ENCODE measurements at places on chromosomes 3 and 15. TPM values are rescaled to one million over a fixed set of nuclear protein-coding genes. Genes with fewer than 3 reads are reported as not detected.
A peak's percentile ranks its signal among the peaks of the same experiment; 100 is the strongest.

LYZL4 gene
- total RNA-seq = not detected

PLOD2 gene
- 46.1 TPM for total RNA-seq

WNT5A gene
- total RNA-seq = 42.4 TPM

CNTN4 gene
- total RNA-seq = 0.09 TPM

ZXDC gene
- 9.2 TPM for total RNA-seq

TRPC1 gene
- 26.1 TPM for total RNA-seq

SAMMSON gene
- not detected for total RNA-seq

FSTL1 gene
- 765 TPM for total RNA-seq

MCTP2 gene
- total RNA-seq = 3.9 TPM

MAP6D1 gene
- total RNA-seq = 6.0 TPM

LRRIQ4 gene
- 0.09 TPM for total RNA-seq

DNA sequence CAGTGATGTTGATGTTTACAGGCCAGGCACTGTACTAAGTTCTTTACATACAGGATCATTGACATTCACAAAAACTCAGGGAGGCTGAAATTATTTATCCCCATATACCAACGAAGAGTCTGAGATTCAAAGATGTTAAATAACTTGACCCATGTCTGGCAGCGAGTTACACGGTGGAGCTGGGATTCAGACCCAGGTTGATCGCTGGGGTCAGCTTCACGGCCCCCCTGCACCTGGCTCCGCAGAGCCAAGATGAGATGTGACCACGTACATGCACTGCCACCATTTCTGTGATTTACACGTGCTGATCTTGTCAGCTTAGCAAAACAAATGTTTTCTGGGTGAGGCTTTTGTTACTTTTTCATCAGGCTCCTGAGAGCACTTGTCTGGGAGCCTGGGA is 109.8 kb downstream of the EEFSEC start:
- DNase-seq = no peak

- DNase-seq = no peak
Observed at GRCh38 chr15:46461416-46461815, 826.6 kb downstream of the SQOR start.

DNA sequence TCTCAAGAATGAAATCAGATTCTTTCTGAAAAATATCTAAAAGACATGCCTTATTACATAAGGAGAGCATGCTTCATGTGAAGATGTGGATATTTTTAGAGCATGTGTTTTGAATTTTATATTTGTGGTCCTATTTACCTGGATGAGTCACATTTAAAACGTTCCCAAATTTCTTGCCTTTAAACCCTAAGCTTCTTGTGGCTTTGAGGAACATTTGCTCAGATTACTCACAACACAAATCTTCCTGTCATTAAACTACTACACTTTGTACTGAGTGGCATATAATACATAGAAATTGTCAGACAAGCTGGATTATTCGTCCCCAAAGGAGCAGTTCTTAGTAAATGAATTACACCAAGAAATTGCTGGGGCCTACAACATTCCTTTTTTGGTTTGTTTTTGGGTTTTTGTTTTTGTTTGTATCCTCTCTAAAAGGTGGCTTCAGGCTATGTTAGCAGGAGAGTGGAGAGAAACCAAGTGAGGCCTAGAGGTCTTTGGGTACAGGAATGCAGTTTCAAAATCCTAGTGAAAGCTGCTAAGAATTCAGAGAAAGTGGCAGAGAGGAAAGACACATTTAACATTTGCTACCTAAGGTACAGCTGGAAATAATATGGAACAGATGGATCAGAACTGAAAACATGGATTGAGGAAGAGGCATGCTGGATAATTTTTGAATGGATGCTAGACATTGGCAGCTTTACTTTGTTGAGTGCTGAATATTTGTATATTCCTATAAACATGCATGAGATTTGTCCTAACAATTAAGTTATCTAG is 128.1 kb downstream of the RPL22L1 start:
- no peak for DNase-seq

DNA sequence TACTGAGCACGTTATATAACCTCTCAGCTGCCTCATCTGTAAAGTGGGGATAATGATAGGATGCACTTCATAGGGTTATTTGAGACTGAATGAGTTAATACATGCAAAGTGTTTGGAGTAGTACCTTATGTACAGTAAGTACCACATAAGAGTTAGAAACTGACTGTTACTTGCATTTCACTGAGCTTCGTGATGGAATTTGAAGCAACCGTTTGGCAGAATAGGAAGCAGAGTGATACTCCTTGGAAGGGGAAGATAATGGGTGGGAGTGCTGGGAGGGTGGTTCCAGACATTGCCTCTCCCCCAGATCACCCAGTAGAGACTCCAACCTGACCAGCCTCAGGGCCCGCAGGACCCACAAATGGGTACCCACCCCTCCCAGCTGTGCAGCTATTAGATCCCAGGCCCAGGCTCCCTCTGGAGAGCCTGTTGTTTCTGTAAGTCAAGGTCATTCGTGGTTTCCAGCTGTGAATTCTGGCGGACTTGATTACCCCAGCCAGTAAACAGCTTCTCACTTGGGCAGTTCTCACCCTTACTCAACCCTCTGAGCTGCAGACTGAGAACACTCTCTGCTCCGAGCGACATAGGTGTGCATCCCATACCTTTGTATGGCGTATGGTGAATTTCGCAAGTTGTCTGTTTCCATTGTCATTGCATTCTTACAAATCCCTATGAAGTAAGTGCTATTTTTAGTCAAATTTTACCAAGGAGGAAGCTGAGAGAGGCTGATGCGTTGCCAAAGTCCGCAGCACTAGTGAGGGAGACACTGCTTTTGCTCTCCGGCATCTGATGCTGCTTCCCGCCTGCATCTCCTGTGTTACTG is 11.1 kb downstream of the ALPK3 start:
- DNase-seq = peak; percentile 28

DNA sequence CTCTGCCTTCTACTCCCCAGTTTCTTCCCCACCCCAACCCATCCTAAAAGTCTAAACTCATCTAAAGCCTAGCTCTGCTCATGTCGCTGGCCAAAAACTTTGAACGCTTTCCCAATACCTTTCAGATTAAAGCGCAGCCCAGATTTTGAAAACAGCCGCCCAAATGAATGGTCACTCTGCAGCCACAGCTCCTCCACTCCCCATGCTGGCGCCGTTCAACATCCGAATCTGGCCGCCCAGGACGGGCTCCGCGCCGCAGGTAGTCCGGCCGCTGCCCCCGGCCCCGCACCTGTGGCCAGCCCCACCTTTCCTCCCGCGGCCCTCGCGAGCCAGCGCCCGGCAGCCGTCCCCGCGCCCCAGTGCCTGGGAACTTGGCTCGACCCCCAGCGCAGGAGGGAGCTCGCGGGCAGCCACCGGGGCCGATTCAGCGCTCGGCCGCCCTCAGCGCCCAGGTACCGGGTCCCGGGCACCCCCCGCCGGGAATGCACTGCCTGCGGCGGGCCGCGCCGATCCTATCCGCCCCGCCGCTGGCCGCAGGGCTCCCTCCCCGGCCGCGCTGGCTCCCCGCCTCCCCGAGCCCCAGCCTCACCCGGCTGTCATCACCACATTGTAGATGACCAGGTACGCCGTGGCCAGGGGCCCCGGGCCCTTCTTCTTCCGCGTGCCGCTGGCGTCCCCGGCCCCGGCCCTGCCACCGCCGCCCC is 417 bp downstream of the HACD2 start:
- DNase-seq = peak; percentile 23

GRCh38 chr3:138686771-138687221 is 78.2 kb downstream of the FAIM start:
- peak; percentile 87 for DNase-seq

DNA sequence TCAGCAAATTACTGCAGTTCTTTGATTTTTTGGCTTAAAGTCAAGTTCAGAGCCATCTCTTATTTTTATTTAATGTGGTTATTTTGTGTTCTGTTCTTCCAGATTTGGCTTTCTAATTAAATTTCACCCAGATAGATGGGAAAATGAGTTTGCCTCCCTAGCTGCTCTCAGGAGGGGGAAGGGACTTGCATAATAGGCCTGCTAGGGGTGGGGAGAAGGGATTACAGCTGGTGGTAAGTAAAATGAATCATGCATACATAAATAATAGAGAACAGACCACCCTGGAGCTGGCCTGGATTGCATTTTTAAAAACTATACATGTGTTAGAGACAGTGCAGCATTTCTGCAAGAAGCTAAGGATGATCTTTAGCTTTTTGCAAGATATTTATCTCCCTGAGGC is 3.9 kb upstream of the PXYLP1 start:
- DNase-seq = peak; percentile 51

- DNase-seq = no peak
Observed at GRCh38 chr3:118213892-118214291, 820.8 kb downstream of the IGSF11 start.

GRCh38 chr3:51997935-51998596 is 2.4 kb upstream of the RPL29 start:
- no peak for DNase-seq

DNA sequence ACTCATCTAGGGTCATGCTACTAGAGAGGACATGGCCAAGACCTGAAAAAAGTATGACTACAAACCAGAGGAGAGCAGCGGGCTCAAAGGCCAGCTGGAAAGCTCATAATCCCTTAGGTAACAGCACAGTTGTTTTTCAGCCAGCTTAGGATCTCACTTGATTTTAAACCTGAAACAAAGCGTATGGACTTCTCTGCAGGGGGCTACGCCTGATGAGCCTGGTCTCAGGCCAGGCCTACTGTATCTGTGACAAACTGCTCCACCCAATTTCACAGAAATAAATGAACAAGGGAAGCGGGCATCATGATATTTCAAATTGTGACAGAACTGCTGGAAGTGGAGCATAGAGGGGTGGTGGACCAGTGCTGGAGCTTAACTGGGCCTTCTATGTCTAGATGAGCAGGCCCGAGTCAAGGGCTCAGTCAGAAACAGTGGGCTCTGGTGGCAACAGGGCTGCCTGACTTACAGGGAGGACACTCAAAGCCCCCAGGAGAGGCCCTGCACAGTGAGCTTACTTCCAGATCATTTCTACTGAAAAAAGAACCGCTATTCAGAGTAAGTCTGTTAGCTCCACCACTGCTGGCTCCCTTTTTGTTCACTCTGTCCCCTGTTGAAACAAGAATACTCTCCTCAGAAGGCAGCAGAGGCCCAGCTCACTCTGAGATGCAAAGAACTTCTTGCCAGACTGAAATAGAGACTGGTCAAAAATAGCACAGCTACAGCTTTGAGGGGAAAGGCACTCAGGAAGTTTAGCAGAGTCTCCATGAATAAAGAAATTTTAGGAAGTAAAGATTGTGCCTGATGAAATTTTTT is 47.0 kb downstream of the LRIG1 start:
- DNase-seq = no peak

DNA sequence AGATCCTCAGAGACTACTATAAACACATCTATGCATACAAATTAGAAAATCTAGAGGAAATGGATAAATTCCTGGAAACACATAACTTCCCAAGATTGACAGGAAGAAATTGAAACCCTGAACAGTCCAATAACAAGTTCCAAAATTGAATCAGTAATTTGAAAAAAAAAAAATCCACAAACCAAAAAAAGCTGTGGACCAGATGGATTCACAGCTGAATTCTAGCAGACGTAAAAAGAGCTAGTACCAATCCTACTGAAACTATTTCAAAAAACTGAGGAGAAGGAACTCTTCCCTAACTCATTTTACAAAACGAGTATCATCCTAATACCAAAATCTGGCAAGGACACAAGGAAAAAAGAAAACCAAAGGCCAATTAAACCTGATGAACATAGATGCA is 77.0 kb upstream of the FXR1 start:
- DNase-seq = no peak

DNA sequence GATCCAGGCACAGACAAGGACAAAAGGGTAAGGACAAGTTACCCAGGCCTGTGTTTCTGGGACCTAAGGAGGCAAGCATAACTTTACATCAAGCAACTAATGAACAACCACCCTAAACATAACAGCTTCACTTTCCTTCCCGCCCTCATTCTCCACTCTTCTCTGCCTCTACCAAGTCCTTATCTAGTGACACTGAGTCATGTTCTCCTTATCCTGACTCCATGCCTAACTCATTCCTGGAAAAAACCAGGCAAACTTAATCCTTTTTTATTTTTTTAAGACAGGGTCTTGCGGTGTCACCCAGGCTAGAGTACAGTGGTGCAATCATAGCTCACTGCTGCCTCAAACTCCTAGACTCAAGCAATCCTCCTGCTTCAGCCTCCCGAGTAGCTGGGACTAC is 44.5 kb downstream of the TMEM44 start:
- peak; percentile 94 for DNase-seq

DNA sequence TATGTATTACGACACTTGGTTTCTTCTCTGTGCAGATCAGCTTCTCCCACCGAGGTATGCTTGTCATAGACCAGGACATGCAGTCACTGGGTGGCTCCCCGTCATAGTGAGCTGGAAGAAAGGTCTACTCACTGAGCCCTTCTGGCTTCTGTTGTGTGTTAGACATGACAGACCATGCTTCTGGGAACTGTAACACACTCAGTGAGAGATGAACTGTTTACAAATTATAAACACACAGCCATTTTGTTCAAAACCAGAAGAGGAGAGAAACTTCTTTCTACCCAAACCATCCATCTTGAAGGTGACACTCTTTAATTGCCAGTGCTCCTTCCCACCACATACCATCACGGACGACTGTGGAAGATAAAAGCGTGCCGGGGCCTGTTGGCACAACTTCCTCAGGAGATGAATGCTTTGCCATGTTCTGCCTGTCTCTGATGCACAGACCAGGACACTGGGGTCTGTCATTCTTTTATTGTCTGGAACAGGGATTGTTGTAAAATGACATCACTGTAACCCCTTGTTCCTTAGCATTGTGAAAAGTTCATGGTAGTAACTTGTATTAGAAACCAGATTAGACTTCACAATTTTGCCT is 214.3 kb downstream of the MCTP2 start:
- DNase-seq = no peak

DNA sequence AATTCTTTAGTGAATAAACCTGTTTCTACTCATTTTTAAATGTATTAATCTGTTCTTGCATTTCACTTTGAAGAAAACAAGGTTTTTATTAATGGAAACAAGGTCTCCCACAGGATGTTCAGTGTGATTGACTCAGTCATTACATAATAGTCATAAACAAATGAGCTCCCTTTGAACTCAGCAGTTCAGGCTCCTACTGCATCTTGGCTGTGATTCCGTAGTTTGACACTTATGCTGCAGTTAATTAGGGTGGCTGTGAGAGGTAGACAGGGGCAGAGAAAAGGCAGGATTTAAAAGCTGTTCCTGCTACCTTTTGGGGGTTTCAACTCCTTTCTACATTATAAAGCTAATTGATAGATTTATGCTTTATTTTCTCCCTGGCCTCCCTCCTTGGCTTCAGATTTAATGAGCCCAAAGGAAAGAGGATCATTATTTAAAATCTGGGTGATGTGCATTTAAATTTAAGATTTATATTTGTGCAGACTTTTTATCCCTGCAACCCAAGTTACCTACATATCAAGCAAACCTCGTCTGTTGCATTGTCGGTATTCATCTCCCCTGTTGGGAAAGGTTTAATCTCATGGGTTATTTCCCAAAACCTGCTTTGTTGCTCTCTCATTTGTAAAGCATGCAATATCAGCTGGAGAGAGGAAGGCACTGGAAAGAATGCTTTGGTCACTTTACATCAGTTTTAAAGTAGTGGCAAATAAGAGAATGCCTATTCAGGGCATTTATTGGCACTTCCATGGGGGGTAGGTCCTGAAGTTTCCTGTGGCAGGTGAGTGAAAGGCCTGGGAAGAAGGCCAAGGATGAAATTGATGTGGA is 345.0 kb upstream of the NR2E3 start:
- no peak for DNase-seq
